ENCODE measurements at places on chromosomes 11 and 22.

- peak; percentile 32 for DNase-seq
Observed at GRCh38 chr22:36277482-36278291, 24.8 kb downstream of the APOL1 start.

DNA sequence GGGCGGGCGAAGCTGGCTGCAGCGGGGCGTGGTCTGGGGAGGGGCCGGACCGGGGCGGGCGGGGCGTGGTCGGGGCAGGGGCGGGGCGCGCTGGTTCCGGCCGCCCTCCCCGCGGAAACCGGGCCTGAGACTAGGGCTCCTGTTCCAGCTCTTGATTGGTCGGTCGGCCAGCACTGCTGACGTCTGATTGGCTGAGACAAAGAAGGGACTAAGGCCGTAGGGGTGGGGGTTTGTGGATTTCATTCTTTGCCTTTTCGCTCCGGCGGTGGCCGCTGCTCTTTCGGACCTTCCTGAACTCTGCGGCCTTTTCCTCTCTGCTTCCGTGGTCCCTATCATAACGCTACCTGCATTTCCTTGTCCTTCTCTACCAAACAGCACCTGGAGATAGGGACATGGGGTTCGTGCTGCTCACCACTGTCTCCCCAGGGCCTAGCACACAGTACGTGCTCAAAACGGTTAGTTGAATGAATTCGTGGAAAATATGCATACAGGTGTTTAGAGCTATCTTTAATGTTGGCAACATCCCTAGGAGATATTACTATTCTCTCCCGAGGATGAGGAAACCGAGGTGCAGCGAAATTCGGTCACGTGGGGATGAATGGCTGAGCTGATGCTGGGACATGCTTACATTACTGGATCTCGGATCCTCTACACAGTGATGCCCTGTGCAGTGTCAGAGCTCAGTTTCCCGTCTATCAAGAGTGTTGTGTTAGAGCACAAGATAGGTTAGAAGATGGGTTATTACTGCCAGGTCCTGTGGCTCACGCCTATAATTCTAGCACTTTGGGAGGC is 62.8 kb downstream of the NFAM1 start:
- peak; percentile 64 for DNase-seq

DNA sequence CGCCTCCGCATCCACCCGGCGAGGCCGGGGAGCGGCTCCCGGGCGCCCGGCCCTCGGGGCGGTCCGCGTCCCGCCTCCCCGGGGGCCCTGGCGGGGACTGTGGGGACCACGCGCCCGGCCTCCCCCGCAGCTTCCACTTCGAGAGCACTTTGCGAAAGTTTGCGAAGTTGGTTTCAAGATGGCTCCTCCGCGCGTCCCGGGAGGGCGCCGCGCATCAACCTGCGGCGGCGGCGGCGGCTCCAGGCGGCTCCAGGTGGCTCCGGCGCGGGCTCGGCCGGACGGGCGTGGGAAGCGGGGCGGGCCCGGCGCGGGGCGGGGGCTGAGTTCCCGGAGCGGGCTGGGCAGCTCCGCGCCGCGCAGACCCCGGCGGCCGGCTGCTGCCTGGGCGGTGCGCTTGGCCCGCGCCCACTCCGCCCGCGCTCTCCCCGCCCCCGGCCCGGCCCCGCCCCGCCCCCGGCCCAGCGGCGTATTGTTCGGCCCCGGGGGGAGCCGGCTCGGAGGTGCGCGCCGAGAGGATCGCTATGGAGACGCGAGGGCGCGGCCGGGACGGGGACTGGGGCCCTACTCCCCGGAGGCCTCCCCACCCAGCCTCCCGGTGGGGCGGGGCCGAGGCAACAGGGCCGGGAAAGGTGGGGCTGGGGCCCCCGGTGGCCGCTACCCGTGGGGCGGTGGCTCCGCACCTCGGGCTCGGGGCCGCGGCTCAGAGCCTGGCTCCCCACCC is at the start of gene CELSR1:
Gene CELSR1, minus strand, starts transcription at position 396 of the 721 bp plus-strand sequence. CDS start 450 bp downstream, outside the sequence.
- no peak for DNase-seq

- DNase-seq, result no peak
Observed at GRCh38 chr22:23184764-23185113, 4.4 kb downstream of the BCR start.

- no peak for DNase-seq
Observed at GRCh38 chr11:350723-351255, 18.5 kb upstream of the B4GALNT4 start.

DNA sequence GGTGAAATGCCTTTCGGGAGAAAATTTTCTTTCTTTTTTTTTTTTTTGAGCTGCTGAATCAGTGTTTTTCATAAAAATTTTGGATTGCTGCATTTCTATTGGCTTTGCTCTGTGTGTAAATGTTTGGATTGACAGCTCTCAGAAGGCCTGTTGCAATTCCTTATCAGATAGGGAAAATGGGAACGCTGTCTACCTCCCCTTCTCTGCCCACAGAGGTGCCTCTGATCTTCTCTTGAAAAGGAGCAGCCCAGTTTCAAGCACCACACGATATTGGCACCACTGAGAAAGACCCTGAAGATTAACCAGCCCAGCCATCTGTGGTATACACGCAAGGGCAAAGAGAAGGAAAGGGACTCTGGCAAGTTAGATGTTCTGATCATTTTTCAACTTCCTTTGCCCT is 1272.2 kb downstream of the LRRC4C start:
- DNase-seq, result no peak

GRCh38 chr11:126113963-126114362 is 51.3 kb upstream of the CDON start:
- no peak for DNase-seq
